Cerebellar nuclear complex (tissue), 1 donor: ENCODE measurements at places on chromosomes 4 and X.

DNA sequence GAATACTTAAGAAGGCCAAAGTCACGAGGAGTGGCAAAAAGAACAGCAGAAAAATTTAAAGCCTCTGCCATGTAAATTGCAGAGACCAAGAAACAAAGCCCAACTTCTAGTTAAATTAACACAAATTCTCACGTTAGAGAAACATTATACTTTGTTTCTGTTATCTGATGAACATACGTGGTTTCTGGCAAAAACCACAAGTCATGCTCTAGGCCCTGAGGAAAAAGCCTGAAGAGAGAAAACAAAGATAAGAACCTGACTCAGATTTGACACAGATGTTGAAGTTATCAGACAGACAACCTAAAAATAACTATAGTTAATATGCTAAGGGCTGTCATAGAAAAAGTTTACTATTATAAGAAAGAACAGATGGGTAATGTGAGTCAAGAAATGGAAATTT lies 149.1 kb upstream of the PCDH10 start:
- DNase-seq, result no peak

DNA sequence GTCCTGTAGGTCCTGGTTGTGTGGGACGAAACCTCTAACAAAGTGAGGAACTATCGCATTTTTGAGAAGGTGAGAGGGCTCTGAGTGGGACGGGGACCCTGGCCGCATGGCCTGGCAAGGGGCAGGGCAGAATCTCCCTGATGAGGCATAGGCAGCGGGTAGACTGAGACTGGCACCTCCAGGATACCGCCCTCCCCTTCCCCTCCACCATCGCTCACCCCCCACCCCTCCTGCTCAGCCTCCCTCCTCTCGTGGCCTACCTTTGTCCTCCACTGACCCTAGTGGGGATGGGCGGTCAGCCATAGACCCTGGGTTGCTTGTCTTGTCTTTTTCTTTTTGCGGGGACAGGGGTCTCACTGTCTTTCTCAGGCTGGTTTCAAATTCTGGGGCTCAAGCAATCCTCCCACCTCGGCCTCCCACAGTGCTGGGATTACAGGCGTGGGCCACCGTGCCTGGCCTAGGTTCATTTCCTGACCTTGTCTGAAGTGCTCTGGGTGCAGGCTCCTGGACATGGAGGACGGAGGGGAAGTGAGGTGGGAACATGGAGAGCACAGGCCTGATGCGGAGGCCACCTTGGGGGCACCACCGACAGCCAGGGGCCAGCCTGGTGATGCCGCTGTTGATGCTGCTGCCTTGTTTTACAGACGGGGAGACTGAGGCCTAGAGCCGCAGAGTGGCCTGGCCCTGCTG lies 10.5 kb upstream of the ADD1 start:
- DNase-seq, result no peak

GRCh38 chr4:123661080-123661737 lies 264.6 kb downstream of the SPRY1 start:
- no peak for DNase-seq

DNA sequence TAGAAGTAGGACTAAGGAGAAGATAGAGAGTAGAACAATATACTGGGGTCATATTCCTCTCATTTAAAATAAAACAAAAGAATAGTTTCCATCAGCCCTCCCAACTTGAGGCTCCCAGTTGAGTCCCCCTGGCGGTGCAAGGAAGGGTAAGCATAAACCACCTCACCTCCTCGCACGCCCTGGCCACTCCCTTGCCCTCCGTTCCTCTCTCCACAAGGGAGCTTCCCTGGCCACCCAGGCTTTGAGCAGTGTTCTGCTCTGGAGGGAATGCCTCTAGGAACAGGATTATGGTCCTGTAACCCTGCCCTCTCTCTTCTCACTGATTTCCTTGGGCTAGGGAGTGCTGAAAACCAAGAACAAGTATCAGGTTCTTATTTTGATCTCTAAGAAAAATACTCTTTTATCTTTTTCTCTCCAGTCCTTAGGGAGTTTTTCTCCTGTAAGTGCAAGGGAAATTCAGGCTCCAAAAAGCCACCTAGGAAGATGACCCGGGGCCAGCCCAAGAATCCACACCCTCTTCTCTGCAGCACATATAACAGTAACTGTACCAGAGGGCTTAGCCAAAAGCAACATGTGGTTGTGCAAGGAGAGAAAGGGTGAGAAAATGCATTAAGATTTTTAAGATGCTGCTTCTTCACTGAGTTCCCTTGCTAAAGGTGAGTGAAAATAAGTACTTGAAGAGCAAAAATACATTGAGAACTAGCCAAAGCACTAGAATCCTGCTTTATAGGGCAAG lies 69.9 kb downstream of the USP38 start:
- no peak for DNase-seq

- no peak for DNase-seq
Measured at GRCh38 chr4:154435895-154436294, 55.7 kb downstream of the DCHS2 start.

DNA sequence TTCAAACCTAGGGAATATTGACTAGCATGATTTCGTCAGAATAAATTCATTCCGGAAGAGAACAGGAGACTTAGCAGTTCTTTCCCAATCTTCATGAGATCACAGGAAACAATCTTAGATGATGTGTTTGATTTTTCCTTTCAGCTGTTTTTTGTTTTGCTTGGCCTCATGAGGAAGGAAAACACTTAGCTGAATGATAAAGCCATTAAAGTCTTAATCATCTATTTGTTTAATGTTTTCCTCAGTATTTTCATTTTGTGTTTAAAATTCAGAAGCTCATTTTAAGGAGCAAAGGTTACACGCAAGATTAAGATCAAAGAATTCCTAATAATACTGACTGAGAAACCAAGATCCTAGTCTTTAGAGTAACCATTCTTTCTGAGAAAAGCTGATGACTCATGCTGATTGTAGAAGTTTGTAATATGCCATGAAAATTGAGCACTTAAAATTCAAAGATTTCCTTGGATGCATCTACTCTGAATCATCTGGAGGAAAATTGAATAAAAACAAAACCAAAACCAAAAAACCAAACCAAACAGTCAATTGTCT lies 15.4 kb upstream of the TBC1D19 start:
- no peak for DNase-seq

- DNase-seq, result no peak
Measured at GRCh38 chrX:18016941-18017340, 155.8 kb upstream of the RAI2 start.

- no peak for DNase-seq
Measured at GRCh38 chrX:69144838-69145680, 20.2 kb downstream of the PJA1 start.

- no peak for DNase-seq
Measured at GRCh38 chr4:40669504-40669903, 39.8 kb upstream of the RBM47 start.

GRCh38 chr4:39102297-39102696 lies 40.3 kb downstream of the KLHL5 start:
- DNase-seq, result no peak

DNA sequence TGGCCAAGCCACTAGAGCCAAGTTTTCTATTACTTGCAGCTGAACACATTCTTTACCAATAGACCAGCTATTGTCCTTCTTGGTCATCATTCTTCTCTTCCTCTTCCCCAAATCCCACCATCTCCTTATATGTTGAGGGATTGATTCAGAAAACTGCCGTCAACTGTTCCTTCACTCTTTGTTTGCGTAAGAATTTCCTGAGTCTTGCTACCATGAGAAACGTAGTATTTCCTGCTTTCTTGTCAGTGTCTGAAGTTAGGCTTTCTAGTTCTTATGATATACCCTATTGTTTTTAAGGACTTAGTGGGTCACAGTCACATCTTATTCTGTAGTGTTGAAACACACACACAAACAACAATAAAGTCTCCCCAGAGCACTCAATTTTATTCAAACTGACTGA lies 20.1 kb downstream of the IGFBP7 start:
- no peak for DNase-seq

- no peak for DNase-seq
Measured at GRCh38 chr4:11263208-11263607, 165.5 kb downstream of the HS3ST1 start.

DNA sequence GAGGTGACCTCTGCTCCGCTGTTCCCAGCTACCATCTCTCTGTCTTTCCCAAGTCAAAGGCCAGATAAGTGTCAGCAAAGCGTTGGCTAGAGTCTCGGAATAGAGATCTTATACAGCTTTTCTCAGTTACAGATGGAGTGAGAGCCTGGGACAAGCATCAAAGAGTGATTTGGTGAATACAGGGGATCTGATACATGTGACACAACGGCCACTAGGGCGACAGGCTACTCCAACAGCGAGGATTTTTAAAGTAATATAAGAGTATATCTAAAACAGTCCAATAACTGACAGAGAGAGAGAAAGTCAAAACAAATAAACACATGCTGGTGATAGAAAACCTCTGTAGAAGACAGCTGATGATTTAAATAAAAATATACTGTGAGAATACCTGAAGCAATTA lies 433.1 kb upstream of the SMIM31 start:
- no peak for DNase-seq

DNA sequence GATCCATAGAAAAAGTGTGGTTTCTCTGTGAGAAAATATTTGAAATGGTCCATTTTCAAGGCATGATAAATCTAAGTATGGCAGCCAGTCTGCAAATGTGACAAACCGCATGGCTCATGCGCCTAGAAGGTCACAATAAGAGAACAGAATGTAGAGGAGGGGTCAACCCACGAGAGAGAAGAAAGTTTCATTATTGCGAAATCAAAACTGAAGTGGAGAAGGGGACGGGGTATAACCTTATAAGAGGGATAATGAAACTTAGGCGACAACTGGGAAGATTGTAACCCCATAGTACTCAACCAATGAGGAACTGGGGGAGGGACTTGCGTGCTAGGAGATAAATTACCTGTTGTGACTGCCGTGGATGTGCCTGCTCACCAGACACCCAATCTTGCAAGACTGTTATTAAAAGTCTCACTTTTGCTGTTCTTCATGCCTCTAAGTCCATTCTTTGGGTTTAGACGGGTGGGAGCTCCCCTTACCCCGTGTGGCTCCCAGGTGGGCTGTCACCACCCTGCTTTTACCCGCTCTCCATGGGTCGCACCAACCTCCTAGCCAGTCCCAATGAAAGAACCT lies 21.3 kb upstream of the ZCCHC4 start:
- DNase-seq, result no peak

DNA sequence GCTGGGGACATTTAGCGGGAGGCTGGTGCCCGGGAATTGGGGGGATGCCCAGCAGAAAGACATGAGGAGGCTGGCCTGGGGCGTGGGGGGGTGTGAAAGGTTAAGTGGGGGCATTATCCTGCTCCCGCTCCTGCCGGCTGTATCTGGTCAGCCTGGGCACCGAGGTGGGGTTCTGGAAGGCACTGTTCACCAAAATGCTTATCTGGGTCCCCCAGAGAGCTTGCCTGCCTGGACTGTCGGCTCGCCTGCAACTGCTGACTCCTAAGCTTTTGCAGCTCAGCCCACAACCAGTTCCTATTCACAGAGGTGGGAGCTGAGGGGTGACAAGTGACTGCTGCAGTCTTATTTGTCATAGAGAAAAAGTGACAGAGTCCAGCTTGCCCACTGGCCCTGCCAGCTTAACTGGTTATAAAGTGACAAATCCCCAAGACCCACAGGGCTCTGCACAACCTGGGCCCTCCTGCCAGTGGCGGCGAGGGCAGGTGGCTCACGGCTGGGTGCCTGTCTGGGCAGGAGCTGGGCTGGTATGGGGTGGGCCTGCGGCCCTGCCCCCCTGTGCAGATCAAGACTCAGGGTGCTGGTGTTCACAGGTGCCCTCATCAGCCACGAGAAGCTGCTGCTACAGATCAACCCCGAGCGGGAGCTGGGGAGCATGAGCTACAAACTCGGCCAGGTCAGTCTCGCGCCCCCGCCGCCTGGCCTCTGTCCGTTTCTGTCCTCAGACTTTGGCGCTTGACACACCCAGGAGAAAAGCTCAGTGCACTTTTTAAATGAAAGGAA lies 23.7 kb upstream of the MSANTD1 start:
- DNase-seq, result no peak

GRCh38 chr4:57147335-57148060 lies 37.3 kb upstream of the IGFBP7 start:
- DNase-seq, result no peak

DNA sequence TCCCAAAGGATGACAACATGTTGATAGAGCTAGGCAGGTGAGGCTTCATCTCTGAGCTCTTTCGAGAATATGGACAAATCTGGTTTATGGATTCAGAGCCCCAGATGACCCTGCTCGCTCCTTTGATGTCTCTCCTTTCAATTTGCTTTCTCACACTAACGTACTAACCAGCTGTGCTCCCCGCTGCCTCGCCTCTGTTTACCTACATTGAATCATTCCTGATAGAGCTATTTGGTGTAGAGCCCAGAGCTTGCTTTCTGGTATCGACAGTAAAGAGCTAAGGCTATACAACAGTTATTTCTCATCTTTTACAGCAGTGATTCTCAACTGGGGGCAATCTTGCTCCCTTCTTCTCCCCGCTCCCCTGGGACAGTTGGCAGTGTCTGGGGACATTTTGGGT lies 8.9 kb upstream of the PHKA2 start:
- no peak for DNase-seq

GRCh38 chr4:2485956-2486355 lies 17.1 kb downstream of the RNF4 start:
- no peak for DNase-seq

DNA sequence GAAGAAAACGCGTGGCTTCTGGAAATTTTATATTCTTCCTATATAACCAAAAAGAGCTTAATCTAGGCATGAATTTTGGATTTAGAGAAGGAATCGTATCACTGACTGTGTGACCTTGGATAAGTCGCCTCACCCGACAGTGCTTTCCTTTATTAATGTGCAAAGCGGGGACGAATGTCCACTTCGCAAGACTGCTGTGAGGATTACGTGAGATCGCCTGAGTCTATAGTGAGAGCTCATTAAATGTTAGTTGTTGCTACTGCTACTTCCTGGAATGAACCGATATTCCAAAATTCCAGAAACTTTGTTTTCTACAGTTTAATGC lies 448 bp upstream of the TBC1D8B start:
- no peak for DNase-seq

- no peak for DNase-seq
Measured at GRCh38 chr4:17876943-17877342, 66.2 kb downstream of the NCAPG start.

DNA sequence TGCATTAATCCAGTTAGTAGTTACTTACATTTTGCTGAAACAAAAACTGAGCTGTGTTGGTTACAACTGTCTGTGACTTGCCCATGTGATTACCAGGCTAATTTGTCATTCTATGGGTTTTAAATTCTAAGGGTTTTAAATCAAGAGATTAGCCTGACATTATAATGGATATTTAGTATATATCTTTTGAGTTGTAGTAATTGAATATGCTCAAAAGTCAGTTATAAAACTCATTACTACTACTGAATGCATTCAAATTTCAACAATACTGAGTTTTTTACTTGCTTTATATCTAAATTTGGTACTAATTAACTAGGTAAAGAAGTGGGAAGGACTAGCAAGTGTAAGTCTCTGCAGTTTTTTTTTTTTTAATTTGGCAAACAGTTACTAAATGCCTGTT lies 14.7 kb downstream of the LARP7 start:
- DNase-seq, result no peak

GRCh38 chr4:176533159-176533558 lies 213.4 kb downstream of the SPCS3 start:
- no peak for DNase-seq

GRCh38 chrX:68018248-68019203 lies 414.8 kb downstream of the OPHN1 start:
- no peak for DNase-seq
